Body of pancreas (tissue), 4 donors: ENCODE measurements at places on chromosomes 4 and X. TPM values are rescaled to one million over a fixed set of nuclear protein-coding genes. Genes with fewer than 3 reads are reported as not detected.

DNA sequence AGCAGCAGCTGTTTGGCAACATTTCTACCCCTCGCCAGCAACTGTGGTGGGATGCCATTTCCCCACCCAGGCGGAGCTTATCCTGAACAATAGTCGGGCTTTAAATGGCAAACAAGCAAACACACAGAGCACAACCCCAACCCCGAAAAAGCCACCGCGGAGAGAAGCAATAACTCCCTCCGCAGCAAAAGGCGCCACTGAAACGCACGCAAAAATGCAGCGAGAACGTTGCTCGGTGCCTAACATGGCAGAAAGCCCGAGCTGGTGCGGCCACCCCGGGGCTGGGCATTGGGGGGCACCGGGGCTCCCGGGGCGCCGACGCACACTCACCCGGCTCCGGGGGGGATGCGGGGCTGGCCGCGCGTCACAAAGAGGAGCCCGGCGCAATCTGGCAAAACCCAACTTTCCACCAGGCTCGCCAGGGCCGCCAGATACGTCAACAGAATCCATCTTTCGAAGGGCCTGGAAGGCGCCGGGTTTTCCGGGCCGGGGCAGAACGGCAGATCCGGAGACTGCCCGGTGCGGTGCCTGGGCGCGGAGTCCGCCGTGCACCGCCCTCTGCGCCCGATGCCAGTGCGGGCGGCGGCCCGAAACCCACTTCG lies 818 bp downstream of the RAI2 start:
- no peak for DNase-seq

DNA sequence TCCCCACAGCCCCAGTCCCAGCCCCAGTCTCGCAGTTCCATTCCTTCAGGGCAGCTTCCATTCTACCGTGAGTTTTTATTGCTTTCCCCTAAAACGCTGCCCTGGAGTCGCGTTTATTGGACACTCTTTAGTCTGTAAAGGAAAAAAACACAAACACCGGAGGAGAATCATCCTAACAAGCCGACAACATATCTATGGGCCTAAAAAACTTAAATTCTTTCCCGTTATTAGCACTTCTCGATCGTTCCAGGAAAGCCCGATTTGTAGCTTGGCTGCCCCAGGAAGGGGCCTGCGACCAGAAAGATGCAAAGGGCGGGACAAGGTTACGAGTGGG lies 178.5 kb downstream of the CBR4 start:
- DNase-seq = no peak

GRCh38 chrX:12950851-12951594 lies 23.9 kb upstream of the TMSB4X start:
- DNase-seq = no peak

GRCh38 chr4:100786481-100786880 lies 268.7 kb upstream of the EMCN start:
- no peak for DNase-seq

- DNase-seq = no peak
These were observed 123.2 kb upstream of the KCNIP4 start for GRCh38 chr4:22071749-22072148.

GRCh38 chr4:85824166-85824945 lies 349.4 kb downstream of the ARHGAP24 start:
- DNase-seq = no peak

- no peak for DNase-seq
These were observed 32.8 kb downstream of the STBD1 start for GRCh38 chr4:76339364-76339763.

DNA sequence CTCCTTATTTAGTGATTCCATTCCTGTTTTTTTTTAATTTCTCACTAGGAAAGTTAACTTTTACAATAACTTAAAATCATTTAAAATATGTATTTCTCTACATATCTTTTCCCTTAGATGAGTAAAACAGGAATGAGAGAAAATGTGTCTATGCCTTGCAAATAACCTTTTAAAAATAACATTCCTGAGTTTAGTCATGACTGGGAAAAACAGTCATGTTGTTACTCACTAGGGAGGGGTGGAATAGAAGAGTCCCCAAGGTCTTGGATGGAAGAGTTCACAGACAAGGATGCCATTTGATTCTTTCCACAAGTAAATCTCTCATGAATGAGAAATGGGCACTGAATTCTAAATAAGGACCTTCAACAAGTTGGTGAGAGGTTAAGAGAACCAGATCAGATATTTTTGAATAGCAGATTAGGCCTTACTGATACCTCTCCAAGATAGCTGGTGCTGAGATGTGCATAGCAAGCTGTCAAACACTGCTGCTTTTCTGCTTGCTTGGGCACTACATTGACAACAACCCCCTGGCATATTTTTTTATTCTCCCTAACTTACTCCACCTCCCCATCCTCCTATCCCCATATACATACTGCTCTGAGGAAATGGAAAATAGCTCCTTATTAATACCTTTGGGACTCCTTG lies 25.1 kb downstream of the UGDH start:
- DNase-seq = no peak

DNA sequence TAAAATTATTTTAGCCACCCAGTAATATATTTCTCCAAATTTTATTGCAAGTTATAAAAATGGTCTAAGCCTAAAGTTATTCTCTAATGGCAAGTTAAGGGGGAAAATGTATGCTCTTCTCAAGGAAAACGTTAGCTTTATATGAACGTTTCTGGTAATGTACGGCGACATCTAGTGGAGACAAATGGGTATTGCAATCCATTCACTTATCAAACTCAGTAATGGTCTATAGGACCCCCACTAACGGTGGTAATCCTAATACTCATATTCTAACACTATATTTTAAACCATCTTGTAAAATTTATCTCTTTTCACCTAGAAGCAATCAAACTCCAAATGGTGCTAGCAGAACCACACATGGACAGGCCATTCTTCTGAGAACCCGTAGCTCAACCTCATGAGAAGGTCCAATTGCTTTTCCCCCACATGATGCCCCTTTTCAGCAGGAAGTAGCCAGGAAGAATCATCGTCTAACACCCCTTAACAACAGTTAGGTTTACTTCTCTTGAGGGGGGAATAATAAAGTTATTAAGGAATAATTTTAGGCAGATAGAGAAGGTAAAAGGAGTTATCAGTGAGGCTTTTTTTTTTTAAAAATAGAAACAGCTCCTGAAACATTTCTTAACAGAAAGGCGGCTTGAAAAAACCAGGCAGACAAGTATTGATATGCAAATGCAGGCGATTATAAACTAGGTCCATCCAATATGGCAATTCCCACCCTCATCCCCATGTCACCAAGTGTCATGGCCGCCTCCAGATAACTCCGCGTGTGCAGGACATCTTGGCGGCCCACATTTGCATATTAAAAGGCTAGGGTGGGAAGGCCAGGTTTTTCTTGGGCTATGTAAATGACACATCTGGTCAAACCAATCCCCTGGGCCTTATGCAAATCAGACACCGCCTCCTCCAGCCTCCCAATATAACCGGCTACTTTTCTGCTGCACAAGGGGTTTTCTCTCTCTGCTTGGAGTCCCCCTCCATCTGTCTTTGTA lies 35.0 kb downstream of the NUDT11 start:
- no peak for DNase-seq

DNA sequence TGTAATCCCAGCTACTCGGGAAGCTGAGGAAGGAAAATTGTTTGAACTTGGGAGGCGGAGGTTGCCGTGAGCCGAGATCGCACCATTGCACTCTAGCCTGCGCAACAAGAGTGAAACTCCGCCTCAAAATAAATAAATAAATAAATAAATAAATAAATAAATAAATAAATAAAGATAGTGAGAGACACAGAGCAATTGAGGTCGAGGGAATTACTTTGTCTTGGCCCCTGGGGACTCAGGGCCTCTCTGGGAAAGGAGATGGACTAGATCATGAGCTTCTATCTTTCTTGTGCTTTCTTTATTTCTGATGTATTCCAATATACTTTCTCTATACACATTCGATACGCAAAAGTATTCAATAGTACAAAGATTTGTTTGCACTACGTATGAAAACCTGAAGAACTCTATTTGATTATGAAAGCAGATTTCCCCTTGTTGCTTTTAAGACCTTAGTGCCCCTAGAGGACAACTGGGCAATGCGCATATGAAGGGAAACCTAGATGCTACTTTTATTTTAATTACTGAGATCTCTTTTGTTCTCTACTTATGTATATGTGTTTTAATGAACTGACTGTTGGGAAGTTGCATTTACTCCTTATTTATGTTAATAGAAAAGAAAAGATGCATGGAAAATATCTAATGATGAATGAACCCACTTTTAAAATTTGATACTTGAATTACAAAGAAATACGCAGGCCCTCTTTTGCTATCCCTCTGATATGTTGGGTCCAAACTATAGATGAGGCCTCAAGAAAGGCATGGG lies 12.8 kb upstream of the ELOVL6 start:
- peak; percentile 39 for DNase-seq

DNA sequence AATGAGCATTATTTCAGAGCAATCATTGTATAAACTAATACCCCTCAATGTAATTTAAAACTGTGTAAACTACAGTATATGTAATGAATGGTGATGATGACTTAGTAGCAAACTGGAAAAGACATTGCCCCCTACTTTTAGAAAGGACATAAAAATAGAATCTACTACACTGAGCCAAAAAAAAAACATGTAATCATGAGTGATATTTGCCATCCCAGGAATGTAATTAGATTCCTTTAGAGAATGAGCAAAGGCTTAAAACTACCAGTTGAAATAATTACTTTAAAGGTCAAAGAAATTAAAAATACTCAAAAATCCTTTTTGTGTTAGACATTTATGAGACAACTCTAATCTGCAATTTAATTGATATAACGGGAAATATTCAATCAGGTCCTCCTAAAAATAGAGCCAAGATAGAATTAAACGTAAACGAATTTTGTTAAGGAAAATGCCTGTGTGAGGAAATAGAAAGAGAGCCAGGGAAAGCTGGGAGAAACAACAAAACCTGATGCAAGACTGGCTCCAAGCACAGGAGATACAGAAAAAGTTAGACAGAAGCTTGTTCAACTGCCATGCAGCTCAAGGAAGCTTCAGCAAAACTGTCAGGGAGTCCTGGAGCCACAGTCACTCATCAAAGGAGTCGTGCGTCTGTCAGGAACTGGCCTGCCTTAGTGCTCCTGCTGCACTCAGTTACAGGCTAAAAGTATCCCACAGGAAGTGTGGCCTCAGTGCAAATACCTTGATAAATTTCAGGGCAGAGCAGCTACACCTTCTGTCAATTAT lies 655.7 kb upstream of the INTU start:
- DNase-seq = no peak

GRCh38 chr4:94345969-94346368 lies 3.3 kb upstream of the HPGDS start:
- DNase-seq = no peak

DNA sequence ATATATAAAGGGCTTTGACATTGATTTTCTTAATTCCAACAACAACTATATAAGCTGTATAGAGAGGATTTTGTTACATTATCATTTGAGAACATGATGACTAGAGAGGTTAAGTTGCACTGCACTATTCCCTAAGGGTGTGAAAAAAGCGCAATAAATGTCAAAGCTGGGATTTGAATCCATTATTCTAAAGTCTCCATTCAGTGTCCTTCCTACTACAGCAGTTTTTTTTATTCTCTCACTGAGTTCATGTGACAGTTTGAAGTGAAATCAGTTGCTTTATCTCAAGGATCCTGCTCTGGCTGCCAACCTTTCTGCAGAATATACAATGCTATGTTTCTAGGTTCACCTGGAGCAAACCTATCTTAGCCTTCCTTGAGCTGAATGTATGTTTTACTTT lies 177.5 kb downstream of the ANKRD50 start:
- no peak for DNase-seq

DNA sequence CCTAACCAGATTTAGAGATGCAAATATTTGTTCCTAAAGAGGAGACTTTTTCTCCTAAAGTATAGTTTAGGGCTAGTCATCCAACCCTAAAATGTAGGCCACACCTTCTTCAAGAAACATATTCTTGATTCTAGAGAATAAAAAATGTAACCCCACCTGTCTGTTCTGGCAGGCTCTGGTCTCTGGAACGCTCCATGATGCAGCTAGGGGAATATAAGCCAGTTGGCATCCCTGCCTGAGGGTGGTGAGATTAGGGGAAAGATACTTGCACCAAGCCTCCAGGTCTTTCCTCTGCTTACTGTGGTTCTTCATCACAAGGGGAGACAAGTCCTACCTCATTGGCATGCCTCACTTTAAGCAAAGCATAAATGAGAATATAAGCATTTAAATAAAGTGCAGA lies 21.2 kb upstream of the TBC1D9 start:
- DNase-seq = no peak

DNA sequence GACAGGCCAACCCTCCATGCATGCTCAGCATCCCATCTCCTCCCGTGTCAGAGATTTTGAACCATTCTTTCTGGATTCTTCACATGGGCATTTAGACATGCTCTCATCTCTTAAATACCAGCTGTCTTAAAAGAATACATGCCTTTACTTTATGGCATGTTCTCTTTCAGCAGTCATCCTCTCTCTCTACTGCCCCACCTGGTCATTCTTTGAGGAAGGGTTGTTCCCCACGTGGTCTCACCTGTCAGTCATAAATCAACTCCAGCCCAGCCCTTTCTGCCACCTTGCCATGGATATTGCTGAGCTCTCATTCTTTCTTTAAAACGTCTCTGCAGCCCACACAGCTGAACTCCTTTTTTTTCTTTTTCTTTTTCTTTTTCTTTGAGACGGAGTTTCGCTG lies 111.3 kb downstream of the ARHGAP10 start:
- no peak for DNase-seq

DNA sequence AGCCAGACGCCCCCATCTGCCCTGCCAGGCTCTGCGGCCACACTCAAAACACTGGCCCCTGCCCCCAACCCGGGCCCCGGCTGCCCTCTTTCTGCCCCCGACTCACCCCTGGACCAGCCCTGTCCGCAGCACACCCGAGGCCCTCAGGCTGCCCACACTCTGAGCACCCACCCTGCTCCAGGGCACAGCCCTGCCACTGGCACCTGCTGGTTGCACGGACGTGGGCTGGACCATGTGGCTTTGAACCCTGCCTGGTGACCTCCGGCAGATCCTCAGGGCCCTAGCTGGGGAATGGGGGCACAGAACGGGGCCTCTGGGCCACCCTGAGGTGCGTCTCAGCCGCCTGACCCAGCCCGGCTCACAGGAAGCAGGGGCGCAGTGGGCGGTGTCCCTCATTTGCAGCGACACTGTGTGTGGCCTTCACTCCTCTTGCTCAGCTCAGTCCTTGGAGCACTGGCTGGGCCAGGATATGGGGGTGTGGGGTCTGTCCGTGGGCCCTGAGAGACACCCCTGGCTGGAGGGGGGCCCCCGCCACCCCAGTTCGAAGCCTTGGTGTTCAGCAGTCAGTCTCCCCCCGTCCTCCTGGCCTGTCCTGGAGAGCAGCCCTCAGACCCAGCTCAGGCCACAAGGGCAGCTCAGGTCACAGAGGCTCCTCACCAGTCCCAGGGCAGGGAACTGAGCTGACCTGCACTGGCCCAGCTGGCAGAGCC lies 73.2 kb downstream of the FAM53A start:
- no peak for DNase-seq

Gene NDST4
- total RNA-seq = not detected

Gene FDCSP
- total RNA-seq = not detected

Gene UGT2B15
- 15.5 TPM for total RNA-seq

Gene FAM184B
- total RNA-seq = not detected

Gene MAGEB2
- total RNA-seq = not detected

Gene HSD17B10
- total RNA-seq = 40.5 TPM

Gene SSX4
- not detected for total RNA-seq

Gene HELT
- total RNA-seq = not detected

Gene SPON2
- total RNA-seq = 33.5 TPM

Gene CTAG1B
- not detected for total RNA-seq

Gene TXK
- 1.3 TPM for total RNA-seq
